ENCODE measurements at places on chromosomes 5 and 9.
A peak's percentile ranks its signal among the peaks of the same experiment; 100 is the strongest.

- DNase-seq, result peak; percentile 81
- no peaks in the 10 kb centered on the region for H3K27me3 ChIP-seq
- peaks cover 65% of the 10 kb centered on the region for H3K4me1 ChIP-seq
- H3K4me3 ChIP-seq, result peak overlapping the region; percentile 68
These were observed 48.6 kb downstream of the RGS3 start for GRCh38 chr9:113511856-113512761.

- no peak overlapping the region for H3K4me3 ChIP-seq
- H3K4me1 ChIP-seq, result no peaks in the 10 kb centered on the region
- no peaks in the 10 kb centered on the region for H3K27me3 ChIP-seq
- no peaks in the 10 kb centered on the region for H3K36me3 ChIP-seq
- H3K27ac ChIP-seq, result no peak overlapping the region
- no peak for DNase-seq
These were observed 36.6 kb upstream of the CDH12 start for GRCh38 chr5:22889720-22890119.

DNA sequence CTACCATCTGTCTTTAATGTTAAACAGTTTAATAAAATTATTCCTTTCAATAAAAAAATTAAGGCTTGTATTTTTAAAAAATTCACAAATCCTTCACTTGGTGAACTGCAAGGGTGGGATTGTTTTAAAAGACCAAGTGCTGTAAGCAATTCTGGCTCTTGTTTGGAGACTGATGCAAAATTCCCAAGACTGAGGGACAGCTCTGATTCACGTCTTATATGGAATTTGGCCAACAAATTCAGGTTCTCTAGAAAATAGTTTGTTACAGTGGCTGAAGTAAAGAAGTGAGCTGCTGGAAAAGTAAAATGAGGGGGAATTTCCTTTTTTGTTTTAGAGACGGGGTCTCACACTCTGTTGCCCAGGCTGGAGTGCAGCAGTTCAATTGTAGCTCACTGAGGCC, 58.3 kb downstream of the PRELID2 start:
- H3K27me3 ChIP-seq, result no peaks in the 10 kb centered on the region
- H3K36me3 ChIP-seq, result no peaks in the 10 kb centered on the region
- DNase-seq, result no peak

DNA sequence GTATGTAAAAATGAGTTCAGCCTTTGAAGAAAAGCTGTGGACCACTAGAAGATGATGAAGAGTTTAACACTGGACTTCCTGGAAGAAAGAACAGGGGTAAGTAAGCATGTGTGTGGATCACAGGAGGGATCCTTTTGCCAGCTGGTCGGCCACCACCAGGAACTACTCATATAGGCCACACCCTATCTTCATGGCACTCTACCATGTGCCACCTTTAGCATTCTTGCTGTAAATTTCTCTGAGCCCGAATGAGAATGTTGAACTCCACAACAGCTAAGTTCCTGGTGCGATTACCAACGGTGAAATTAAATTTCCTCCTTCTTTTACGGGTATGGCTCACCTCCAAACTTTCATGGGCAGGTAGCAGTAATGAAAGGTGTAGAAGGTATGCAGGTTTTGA, 102.3 kb downstream of the ATP10B start:
- H3K27ac ChIP-seq, result no peak overlapping the region
- DNase-seq, result no peak
- no peak overlapping the region for H3K4me3 ChIP-seq
- peaks cover 12% of the 10 kb centered on the region for H3K27me3 ChIP-seq
- peaks cover 4% of the 10 kb centered on the region for H3K4me1 ChIP-seq
- H3K36me3 ChIP-seq, result no peaks in the 10 kb centered on the region

DNA sequence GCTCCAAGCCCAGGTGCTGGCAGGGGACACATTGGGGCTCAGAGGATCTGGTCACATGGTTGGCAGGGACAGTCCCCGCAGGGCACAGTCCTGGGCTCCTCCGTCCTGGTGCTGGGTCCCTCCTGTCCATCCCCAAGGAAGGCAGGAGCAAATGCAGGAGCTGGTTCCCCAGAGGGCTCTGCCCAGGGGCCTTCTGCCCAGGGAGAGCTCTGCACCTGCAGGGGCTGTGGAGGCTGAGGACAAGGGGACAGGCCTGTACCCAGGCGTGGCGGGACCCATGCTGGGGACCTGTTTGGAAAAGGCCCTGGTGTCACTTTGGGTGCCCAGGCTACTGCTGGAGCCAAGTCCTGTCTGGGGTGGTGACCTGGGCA, 7.2 kb downstream of the SPATA31E1 start:
- H3K27me3 ChIP-seq, result peaks cover 22% of the 10 kb centered on the region
- H3K4me1 ChIP-seq, result no peaks in the 10 kb centered on the region
- no peaks in the 10 kb centered on the region for H3K36me3 ChIP-seq
- DNase-seq, result no peak

- H3K4me1 ChIP-seq, result peaks cover 48% of the 10 kb centered on the region
- no peaks in the 10 kb centered on the region for H3K36me3 ChIP-seq
- H3K27me3 ChIP-seq, result peaks cover 3% of the 10 kb centered on the region
These were observed 279.1 kb upstream of the IL12B start for GRCh38 chr5:159609359-159609758.

DNA sequence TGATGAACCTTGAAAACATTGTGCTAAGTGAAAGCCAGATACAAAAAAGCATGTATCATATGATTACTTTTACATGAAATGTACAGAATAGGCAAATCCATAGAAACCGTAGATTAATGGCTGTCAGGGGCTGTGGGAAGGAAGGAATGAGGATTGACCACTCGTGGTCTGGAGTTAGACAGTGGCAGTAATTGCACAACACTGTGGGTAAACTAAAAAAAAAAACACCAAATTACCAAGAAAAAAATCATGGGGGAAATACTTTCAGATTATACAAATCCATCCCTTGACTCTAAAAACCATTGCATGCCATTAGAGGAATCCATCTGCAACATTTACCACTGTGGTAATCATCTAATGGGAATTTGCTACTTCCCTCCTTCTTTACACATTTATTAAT, 140.0 kb downstream of the SIL1 start:
- no peaks in the 10 kb centered on the region for H3K36me3 ChIP-seq
- no peak for DNase-seq
- H3K27ac ChIP-seq, result no peak overlapping the region
- no peaks in the 10 kb centered on the region for H3K4me1 ChIP-seq
- no peak overlapping the region for H3K4me3 ChIP-seq
- H3K27me3 ChIP-seq, result no peaks in the 10 kb centered on the region

DNA sequence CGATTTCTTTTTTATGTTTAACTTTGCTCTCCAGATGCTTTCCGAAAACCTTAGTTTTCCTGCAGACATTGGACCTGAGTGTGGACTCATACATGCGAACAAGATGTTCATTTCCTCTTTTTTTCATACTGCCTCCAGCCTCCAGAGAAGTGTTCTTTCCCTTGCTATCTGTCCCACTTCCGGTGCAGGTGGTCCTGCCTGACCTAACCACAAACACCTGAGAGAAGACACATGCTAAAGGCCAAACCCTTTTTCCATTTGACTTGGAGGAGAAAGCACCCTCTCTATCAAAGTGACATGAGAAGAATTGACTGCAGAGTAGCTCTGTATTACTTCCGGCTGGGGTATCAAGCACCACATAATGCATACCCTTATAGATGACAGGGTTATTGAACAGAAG, 334.0 kb downstream of the ARHGEF28 start:
- H3K27me3 ChIP-seq, result peaks cover 37% of the 10 kb centered on the region
- H3K36me3 ChIP-seq, result no peaks in the 10 kb centered on the region
- H3K4me1 ChIP-seq, result peaks cover 2% of the 10 kb centered on the region
- H3K4me3 ChIP-seq, result no peak overlapping the region
- no peak for DNase-seq

DNA sequence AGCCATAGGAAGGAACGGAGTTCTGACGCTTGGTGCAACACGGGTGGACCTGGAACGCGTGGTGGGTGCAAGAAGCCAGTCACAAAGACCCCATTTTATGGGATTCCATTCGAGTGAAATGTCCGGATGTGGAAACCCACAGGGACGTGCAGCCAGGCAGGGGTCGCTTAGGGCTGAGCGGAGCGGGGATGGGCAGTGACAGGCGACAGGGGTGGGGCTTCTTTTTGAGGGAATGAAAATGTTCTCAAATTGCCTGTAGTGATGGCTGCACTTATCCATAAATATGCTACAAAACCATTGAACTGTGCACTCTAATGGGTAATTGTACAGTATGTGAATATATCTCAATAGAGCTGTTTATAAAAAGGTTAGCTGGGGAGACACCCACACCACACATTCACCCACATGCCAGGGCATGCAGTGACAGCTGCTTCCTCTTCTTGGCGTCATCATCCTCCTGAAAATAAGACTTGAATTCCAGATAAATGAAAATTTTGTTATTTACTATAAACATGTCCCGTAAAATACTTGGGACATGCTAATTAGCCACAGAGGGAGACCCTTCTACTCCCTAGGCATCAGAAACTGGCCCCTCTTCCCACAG, 71.3 kb upstream of the OLFM1 start:
- no peaks in the 10 kb centered on the region for H3K4me1 ChIP-seq
- no peaks in the 10 kb centered on the region for H3K36me3 ChIP-seq
- H3K4me3 ChIP-seq, result no peak overlapping the region
- H3K27me3 ChIP-seq, result peaks cover 16% of the 10 kb centered on the region

DNA sequence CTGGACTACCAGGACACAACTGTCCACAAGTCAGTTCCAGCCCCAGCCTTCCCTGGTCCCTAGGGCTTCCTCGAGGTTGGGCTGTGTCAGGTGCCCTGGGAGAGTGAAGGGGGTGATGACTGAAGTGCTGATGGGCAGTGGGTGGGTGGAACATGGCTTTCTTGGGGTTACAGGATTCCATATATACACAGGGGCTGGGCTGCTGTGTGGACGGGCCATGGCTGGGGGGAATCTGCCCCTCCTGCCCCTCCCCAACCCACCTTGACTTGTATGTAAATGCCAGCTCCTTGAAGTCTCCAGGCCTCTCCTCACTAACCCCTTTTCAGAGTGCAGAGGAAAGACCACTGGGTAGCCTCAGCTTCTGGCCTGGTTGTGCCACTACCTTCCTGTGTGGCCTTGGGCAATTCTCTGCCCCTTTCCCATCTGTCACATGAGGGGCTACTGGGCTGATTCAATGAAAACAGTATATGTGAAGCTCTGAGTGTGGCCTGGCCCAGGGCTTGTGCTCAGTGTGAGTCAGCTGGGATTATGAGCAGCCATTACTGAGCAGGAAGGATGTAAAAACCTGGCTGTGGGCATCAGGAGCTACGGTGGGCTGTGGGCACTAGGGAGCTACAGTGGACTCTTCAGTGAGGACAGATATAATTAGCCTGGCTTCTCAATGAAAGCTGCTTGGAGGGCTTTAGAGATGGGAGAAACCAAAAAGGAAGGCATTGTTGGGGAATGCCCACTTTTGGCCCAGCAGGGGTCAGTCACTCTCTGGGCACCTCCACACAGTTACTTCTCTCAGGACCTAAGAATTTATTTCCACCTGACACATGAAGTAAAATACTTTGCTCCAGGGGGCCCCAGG, 23.3 kb downstream of the PITX1 start:
- no peaks in the 10 kb centered on the region for H3K4me1 ChIP-seq
- H3K27me3 ChIP-seq, result no peaks in the 10 kb centered on the region
- H3K27ac ChIP-seq, result no peak overlapping the region
- H3K36me3 ChIP-seq, result no peaks in the 10 kb centered on the region

DNA sequence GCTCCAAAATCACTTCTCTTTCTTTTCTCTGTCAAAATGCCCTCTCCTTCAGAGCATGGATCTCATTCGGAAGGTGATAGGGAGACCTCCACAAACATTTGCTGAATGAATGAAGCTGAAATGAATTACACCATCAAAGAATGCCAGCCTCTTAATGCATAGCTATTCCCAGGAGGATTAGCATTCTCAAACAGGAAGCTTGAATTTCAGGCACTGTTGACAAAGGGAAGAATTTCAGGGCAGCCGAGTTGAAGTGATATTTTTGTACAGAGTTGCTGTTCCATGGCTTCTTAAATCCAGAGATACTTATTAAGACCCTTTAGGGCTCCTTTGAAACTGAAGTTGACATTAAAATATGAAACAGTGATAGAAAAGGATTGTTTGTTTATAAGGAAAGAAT, 18.8 kb downstream of the HBEGF start:
- no peak overlapping the region for H3K4me3 ChIP-seq
- no peaks in the 10 kb centered on the region for H3K27me3 ChIP-seq
- no peak for DNase-seq
- peaks cover 10% of the 10 kb centered on the region for H3K4me1 ChIP-seq
- H3K36me3 ChIP-seq, result peaks cover 2% of the 10 kb centered on the region
- H3K27ac ChIP-seq, result no peak overlapping the region

GRCh38 chr5:125034331-125034730, 287.9 kb upstream of the ZNF608 start:
- no peaks in the 10 kb centered on the region for H3K27me3 ChIP-seq
- H3K27ac ChIP-seq, result no peak overlapping the region
- H3K36me3 ChIP-seq, result no peaks in the 10 kb centered on the region
- H3K4me3 ChIP-seq, result no peak overlapping the region
- H3K4me1 ChIP-seq, result no peaks in the 10 kb centered on the region

DNA sequence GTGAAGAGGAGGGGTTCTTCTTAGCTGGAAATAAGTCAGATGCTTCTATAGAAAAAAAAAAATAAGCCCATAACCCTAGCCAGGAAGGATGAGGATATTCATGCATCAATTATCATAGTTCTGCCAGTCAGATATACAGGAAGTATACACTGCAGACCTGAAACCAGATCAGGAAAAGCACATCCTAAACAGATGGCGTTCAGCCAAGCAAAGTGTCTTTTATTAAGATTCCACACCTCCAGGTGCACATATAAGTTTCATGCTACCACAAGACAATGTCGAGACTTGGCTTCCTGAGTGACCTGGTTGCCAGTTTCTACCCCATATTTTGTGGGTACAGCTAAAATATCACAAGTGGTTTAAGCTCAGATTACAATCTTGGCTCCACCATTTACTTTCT, 108.3 kb downstream of the CETN3 start:
- no peaks in the 10 kb centered on the region for H3K27me3 ChIP-seq
- no peaks in the 10 kb centered on the region for H3K4me1 ChIP-seq
- H3K4me3 ChIP-seq, result no peak overlapping the region
- H3K36me3 ChIP-seq, result no peaks in the 10 kb centered on the region

GRCh38 chr5:1919209-1919566, 36.5 kb upstream of the IRX4 start:
- peaks cover 20% of the 10 kb centered on the region for H3K27me3 ChIP-seq
- no peak overlapping the region for H3K4me3 ChIP-seq
- no peak for DNase-seq
- no peaks in the 10 kb centered on the region for H3K4me1 ChIP-seq
- no peak overlapping the region for H3K27ac ChIP-seq

DNA sequence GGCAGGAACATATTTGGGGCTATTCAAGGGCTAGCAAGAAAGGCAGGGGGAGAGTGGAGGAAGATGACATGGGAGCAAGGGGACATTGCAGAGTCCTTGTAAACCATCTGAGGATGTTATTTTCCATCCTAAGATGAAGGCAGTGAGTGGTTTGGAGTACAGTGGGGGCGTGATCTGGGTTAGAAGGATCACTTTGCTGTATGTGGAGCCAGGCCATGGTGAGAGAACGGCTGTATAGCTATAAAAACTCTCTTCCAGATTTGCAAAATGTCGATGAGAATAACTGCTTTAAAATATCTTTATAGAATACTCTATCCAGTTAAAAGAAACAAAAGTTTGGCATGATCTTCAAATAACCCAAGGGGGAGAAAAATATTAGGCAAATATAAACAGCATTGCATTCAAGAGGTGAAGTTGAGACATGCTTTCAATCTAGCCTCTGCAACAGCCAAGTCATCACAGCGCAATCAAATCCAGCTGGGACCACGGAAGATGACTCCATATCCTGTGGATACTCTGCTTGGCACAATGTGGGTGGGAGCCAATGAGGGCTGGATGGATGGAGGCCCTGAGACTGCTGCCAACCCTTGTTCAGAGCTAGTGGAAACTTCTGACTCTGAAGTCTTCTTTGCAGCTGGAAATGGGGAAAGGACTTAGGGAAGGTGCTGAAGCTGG, 111.5 kb upstream of the BASP1 start:
- H3K36me3 ChIP-seq, result no peaks in the 10 kb centered on the region
- H3K27ac ChIP-seq, result no peak overlapping the region
- no peaks in the 10 kb centered on the region for H3K4me1 ChIP-seq
- no peak overlapping the region for H3K4me3 ChIP-seq
- no peaks in the 10 kb centered on the region for H3K27me3 ChIP-seq

Measured in activated T-cell treated with anti-CD3 and anti-CD28 coated beads, Interleukin-2, amount 50 U/mL, for 24 hours (primary cell).